ENCODE measurements at places on chromosomes 7 and 10.

DNA sequence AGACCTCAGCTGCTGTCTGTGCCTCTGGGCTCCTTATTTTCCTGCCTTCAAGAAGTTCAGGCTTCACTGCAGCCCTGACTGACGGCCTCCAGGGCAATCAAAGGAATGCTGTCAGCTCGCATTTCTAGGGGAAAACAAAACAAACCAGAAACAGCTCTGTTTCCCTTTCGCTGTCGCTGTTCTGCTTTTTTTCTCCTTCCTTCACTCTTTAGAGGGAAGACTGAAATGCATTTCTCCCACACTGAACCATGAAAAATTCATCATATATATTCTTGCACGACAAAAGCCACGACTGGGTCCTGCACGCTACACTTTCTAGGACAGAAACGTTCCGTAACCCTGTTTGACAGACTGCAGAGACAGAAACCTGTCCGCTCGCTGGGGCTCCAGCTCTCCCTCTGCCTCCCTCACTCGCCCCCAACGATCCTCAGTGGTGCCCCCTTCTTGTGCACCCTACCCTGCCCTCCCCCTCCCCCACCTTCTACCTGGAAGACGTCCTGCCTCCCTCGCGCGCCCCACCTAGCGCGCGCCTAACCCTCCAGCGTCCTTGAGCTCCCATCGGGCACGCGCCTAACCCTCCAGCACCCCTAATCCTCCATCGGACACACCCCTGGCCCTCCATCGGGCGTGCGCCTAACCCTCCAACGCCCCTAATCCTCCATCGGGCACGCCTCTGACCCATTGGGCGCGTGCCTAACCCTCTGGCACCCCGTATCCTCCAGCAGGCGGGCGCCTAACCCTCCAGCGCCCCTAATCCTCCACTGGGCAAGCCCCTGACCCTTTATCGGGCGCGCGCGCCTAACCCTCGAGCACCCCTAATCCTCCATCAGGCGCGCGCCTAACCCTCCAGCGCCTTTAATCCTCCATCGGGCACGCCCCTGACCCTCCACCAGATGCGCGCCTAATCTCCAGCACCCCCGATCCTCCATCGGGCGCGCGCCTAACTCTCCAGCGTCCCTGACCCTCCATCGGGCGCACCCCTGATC is 37.1 kb downstream of the SVOPL start:
- no peak for DNase-seq

- peak; percentile 74 for DNase-seq
Measured at GRCh38 chr7:101743241-101743994, 74.0 kb upstream of the CUX1 start.

DNA sequence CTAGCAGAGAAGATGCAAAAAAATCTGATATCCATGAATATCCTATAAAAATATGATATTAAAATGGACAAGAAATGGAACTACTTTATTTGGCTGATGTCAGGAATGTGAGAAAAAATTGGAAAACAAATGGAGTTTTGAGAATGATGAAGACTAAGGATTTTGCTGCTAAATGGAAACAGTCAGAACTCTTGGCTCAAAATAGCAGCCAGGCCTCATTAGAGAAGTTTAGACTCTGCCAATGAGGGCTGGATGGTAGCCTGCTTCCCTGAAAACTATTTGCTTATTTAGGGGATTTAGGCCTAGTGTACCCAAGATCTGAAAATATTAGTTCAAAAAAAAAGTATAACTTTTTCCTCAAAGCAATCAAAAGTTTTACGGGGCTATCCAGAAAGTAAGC is 458.5 kb downstream of the TFEC start:
- no peak for DNase-seq

DNA sequence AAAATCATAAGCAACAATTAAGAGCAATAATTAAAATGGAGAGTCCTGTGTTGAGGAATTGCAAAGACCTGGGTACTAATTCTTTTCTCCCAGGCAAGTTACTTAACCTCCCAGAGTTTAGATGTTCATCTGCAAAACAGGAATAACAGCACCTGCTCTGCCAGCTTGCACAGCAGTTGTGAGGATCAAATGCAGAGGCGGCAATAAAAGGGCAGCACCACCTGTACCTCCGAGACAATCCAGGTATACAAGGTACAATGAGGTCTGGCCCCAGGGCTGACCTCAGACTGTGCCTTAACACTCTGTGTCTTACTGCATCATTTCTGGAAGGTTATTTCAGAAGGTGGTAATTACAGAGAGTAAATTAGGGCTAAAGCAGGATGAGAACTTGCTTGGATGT is 14.5 kb upstream of the FAM204A start:
- no peak for DNase-seq

- DNase-seq: no peak
Measured at GRCh38 chr10:3452173-3452626, 279.6 kb upstream of the PITRM1 start.
